Right hindlimb (tissue), 1 donor: ENCODE measurements at places on chromosomes 11 and 22.
A peak's percentile ranks its signal among the peaks of the same experiment; 100 is the strongest.

DNA sequence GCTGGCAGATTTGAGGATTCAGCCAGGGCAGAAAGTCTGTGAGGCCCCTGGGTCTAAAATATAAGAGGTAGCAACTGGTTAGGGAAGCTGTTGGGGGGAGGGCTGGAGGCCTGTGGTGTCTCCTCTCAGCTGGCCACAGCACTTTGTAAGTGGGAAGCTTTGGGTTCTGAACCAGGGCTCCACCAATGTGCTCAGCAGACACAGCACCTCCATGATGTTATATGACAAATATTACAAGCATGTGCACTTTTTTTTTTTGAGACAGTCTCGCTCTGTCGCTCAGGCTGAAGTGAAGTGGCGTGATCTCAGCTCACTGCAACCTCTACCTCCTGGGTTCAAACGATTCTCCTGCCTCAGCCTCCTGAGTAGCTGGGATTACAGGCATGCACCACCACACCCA lies 8.0 kb downstream of the ARHGAP1 start:
- DNase-seq: no peak

- DNase-seq: peak; percentile 70
Observed at GRCh38 chr11:120073196-120073595, 64.7 kb downstream of the TRIM29 start.

DNA sequence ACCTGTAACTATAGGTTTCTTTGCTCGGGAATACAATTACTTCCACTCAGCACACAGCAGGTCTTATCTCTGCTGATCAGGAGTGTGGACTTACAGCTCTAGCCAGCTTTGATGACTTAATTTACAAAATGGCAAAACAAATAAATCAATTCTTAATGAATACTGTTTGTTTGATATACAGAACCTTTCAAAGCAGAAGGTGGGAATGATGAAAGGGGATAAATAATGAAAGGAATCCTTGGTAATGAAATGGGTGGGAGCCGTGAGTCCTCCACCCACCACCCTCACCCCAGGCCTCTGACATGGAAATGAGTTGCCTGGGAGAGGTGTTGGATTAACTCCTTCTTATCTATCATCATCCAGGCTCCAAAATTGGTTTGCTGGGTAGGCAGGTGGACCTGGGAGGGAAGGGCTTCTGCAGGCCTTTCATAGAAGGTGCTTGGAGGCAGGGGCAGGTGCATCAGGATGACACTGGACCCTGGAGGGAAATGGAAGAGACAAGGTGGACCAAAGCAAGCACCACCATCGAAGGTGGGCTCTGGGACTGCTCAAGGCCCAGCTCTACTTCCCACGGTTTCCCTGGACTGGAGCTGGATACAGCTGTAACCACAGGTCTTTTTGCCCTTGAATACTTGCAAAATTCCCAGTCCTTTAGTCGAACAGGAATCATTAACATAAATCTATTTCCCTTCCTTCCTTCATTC lies 23.0 kb downstream of the POU2AF1 start:
- no peak for DNase-seq

DNA sequence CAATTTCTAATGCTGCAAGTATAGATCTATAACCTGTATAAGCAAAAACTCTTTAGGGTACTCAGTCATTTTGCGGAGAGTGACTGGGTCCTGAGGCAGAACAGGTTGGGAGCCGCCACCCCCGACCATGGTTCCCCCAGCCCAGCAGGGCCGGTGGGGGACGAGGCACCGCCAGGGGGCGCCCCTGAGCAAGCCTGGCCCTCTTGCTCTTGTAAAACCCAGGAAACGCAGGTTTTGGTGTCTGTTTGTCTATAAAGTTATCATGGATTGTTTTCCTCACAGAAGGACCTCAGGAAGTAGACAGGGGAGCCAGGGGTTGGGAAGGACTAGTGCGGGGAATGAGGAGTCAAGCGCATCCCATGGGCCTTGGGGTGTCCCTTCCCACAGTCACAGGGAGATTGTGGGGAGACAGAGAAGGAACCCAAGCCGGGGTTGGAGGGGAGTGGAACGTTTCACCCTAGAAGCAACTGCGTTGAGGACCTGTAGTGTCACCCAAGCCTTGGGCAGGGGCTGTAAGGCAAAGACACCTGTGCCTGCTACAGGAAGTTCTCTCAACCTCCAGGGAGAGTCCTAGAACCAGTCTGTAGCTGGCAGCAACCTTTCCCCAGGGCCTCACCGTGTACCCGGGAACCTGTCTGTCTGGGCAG lies 26.4 kb downstream of the KCTD17 start:
- peak; percentile 73 for DNase-seq

DNA sequence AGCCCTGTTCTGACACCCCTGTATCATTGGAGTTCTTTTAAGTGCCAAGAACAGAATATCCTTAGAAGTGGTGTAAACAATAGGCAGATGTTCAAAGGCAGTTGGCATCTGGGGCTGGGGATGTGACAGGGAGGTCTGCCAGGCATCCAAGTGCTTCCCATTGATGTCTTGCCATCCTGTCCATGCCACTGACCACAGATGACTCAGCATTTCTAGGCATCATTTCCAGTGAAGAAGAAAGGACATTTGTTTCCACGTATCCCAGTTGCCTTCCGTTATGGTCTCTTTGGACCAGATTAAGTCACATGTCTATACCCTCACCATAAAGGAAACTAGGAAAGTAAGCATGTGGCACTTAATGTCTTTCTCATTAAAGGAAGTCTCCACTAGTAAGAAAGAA lies 76.7 kb upstream of the BARX2 start:
- no peak for DNase-seq

- peak; percentile 2 for DNase-seq
Observed at GRCh38 chr11:17563961-17564686, 17.1 kb downstream of the OTOG start.

DNA sequence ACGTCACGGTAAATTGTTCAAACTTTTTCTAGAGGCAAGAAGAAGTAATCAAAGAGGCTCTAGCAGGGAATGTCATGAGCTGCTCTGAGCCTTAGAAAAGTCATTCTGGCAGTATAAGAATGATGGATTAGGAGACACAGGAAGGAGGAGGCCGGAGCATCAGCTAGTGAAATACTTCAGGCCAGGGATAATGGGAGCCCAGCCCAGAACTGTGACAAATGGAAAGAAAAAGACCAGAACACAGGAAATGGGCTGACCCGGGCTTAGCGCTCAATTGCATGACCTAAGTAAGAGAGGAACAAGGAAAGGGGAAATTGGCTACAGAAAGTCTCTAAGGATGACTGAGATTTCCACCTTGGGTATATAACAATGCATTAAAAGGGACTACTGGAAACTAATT lies 108.6 kb downstream of the LARGE1 start:
- peak; percentile 92 for DNase-seq

GRCh38 chr11:121500275-121500674 lies 47.5 kb upstream of the SORL1-AS1 start:
- no peak for DNase-seq

DNA sequence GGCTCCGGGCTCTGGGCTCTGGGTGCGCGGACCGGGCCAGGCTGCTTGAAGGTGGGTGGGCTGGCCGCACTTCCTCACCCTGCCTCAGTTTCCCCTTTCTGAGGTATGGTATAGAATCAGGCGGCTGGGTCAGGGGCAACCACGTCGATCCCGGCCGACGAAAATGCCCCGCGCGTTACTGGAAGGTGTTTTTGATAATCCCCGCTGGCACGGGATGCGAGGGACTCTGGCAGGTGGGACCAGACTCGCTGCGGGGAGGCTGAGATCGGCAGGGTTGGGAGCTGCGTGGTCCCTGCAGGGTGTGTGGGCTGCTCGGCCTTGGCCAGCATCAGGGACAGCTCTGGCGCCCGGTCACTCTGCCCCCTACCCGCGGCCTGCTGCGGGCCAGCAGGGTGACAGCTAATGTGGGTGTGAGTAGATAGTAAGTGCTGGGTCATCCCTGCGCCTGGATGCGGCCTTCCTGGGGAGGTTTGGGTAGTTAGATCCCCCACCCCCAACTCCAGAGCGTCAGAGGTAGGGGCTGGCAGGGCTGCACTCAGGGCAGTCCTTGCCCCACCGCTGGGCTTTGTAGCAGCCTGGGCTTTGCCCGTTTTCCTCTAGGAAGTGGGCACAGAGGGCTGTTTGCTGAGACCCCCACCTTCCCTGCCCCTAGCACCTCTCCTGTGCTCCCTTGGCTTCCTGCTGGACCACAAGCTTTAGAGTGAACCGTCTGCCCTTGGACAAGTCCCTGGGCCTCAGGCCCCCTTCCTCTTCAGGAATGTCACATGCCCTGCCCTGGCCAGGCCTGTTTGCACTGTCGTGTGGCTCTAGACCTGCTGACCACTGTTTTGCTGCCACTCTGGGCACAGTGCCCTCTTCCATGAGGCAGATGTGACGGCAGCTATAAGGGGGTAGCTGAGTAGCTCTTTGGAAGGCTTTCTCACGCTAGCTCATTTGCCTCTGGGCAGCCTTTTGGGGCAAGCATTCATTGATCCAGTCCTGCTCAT lies 579 bp downstream of the TANGO2 start:
- peak; percentile 37 for DNase-seq

- no peak for DNase-seq
Observed at GRCh38 chr11:22725079-22725478, 58.7 kb downstream of the GAS2 start.

DNA sequence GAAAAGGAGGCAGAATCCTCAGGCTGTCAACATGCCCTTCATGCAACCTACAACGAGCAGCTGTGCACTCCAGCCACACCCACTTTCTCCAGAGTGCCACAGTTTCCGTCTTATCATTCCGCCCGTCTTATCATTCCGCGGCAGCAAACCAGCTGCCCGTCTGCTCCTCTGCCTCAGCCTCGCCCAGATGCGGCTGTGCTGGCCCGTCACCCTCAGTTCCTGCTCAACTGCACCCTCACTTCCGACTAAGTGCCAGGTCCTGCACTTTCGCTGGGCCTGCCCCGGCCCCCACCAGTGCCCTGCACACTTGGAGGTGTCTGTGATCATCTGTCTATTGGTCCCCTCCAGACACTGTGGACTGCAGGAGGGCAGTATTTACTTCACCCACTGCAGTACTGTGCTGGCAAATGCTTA lies 43.7 kb downstream of the MICAL3 start:
- peak; percentile 39 for DNase-seq

DNA sequence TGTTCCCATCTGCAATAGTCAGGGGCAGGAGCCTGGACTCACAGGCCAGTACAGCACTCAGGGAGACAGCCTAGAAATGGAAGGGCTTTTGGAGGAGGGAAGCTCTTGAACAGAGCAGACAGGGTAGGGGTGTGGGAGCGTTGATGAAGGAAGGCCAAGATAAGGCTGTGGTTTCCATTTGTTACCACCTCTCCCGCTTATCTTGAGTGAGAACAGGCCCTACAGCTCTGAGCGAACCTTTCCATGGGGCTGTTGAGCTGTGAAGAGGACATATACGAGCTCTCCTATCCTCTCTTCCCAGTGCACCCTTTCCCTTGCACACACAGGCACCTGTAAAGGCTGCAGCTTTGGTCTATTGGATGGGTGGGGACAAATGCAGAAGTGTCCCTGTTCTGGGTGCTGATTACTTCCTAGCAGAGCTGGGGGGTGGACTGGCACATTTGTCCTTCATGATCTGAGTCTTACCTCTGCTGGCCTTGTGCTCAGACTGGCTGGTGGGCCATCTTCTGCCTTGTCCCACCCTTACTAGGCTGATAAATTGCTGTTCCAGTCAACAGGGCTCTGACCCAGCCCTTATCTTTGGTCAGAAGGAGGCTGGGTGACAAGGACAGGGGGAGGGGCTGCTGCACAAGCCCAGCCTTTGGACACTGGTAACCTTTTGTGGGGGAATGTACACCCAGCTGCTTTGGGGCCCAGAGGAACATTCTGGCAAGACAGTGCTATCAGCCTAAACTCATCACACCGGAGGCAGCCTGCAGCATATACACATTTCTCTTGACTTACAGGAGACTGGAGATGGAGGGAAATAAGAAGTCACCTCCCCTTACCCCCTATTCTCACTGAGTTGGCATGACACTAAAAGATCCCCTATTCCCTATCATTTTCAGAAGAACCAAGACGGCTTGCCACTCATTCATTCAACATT lies 80.1 kb upstream of the NNMT start:
- no peak for DNase-seq

DNA sequence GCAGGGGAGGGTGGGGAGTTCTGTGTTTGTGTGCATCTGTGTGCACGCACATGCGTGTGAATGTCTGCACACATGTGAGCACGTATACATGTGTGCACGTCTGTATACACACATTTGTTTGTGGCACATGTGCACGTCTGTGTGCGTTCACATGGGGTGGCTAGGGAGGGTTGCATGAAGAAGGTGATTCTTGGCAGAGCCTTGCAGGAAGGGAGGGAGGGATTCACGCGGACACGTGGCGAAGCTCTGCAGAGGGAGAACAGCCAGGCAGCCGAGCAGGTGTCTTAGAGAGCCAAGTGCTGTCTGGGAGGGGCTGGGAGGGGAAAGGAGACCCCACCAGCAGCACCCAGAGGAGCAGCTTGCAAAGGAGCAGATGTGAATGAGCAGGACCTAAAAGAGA lies 372.1 kb downstream of the BRD1 start:
- DNase-seq: no peak

DNA sequence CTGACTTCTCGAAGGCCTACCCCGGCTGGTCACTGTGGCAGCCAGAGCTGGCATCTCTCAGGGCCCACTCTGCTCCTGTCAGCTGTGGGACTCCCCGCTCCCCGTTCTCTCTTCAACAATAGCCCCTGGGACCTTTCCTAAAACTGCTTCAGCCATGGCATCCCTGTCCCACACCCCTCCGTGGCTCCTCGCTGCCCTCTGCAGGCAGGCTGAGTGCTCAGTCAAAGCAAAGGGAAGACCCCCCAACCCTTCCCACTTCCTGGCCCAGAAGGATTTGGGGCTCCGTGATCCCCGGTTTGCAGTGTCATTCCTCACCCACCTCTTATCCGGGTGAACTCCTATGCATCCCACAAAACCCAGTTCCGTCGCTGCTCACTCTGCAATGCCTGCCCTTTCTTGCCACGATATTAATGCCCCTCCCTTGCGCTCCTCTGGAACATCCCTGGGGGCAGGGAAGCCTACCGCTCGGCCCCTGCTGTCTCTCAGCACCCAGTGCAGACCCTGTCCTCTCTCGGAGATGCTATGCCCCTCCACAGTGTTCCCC lies 1.6 kb upstream of the TH start:
- no peak for DNase-seq

- no peak for DNase-seq
Observed at GRCh38 chr11:8233691-8234424, 29.8 kb downstream of the LMO1 start.

DNA sequence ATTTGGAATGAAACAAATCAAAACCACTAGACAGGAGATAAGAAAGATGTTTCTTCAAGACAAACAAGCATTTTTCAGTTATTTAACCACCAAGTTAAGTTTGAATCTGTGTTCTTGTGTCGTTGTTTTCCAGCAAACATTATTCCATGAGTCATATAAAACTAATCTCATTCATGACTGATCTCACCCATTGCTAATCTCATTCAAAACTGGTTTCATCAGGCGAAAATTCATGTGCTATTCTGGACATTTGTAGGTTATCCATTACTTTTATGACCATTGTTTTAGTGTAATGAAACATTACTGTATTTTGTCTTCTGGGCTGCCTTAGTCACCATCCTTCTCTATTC lies 221.8 kb downstream of the DDX10 start:
- DNase-seq: no peak
